Panc1 (cell line): ENCODE measurements at places on chromosomes 6 and 20.

GRCh38 chr20:38789503-38790199, 15.8 kb upstream of the PPP1R16B start:
- no peak for DNase-seq

DNA sequence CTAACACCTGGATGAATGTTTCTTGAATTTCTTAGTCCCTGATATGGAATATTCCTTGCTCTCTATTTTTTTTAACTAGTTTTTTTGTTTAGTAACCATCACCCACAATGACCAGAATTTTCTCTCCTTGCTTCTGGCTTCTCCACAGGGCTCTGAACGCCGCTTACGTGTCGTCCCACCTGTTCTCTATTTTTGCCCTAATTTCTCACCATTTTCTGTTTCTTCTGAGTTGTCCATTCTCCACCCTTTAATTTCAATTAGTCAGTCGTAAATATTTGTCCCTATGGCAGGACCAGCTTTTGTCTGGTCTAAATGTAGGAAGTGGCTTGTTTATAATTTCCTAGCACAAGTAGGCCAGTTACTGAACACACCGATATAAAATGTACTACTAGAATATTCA, 52.3 kb downstream of the PLCB4 start:
- no peak for DNase-seq

GRCh38 chr6:98648211-98648914, 186.0 kb upstream of the POU3F2 start:
- no peak for DNase-seq

- no peak for DNase-seq
Observed at GRCh38 chr6:148521586-148521985, 178.9 kb downstream of the SASH1 start.

DNA sequence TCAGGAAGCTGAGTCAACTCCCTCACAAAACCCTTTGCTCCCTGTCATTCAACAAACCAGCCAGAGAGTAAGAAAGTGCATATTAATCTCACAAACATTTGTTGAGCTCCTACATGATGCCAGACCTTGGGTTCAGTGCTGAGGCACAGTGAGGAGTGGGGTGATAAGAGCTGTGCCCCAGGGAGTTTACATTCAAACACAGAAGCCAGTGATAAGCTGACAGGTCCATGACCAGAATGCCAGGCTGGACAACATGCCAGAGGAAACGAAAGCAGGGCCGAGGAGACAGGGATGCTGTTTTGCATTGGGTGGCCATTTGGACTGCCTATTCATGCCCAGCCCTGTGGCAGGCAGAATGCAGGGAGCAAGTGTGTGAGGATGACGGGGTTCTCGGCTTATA, 76.7 kb downstream of the LRFN2 start:
- no peak for DNase-seq

- no peak for DNase-seq
Observed at GRCh38 chr6:255041-255750, 37.1 kb upstream of the DUSP22 start.

- peak; percentile 71 for DNase-seq
Observed at GRCh38 chr20:32031007-32031958, 20.8 kb upstream of the HCK start.

DNA sequence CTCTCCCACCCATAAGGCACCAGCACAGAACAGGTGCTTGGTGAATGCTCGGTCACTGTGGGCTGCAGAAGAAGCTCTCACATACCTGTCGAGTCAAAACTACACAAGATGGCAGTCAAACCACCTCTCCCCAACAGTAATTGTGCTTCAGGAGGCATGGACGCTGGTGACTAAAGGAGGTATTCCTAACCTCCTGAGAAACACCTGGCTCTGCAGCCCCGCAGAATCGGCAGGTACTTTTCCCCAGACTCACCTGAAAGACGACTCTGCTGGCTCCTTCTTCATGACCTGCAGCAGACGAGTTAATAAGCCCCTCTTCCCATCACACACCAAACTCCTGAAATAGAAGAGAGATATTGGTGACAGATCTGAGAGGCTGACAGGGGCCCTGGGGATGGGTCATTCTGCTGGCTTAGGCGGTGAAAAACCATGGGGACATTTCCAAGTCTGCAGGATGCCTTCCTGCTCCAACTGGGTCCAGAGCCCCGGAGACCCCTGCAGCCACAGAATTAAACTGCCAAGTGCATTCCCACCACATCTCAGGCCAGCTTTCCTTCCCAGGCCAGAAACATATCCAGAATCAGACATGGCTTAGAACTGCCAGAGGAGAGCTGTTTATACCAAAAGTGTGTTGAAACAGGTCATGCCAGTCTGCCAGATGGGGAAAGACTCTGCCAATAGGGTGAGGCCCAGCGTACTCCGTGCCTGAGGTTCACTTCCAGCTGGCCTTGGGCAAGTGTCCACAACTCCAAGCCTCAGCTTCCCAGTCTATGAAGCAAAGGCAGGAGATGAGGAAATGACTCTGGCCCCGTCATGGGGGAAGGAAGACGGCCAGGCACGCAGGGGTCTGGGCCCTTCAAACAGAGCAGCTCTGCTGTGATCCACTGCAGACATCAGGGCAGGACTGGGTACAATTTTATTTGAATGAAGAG, 53.0 kb downstream of the MYH7B start:
- DNase-seq, result no peak

- DNase-seq, result no peak
Observed at GRCh38 chr20:64156136-64156885, 7.9 kb upstream of the MYT1 start.

DNA sequence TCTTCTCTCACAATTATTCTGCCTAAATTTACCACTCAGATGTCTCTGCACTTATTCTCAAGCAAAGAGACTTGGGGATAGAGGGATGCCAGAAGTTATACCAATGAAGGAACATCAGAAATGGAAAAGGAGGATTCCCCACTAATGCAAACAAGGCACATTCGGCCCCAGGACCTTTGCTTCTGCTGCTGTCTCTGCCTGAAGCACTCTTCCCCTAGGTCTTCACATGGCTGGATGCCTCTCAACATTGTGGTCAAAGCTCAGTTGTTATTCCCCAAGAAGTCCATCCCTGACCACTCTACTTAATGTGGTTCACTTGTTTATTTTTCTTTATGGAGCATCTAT, 508.7 kb downstream of the DOK5 start:
- no peak for DNase-seq

- DNase-seq, result no peak
Observed at GRCh38 chr6:139649732-139650131, 275.3 kb upstream of the CITED2 start.
